Upper lobe of right lung (tissue), 1 donor: ENCODE measurements at places on chromosomes 11 and 22. TPM values are rescaled to one million over a fixed set of nuclear protein-coding genes. Genes with fewer than 3 reads are reported as not detected.
A peak's percentile ranks its signal among the peaks of the same experiment; 100 is the strongest.

The OR56A1 gene
- total RNA-seq: not detected

The SLC16A8 gene
- not detected for total RNA-seq

The OR10D3 gene
- total RNA-seq: not detected

GRCh38 chr22:50118129-50118528, 28.3 kb downstream of the MOV10L1 start:
- no peak for DNase-seq
- H3K27ac ChIP-seq: no peak overlapping the region

The CHEK2 gene
- total RNA-seq: 9.2 TPM

The GTPBP1 gene
- 72.5 TPM for total RNA-seq

- DNase-seq: no peak
- no peaks in the 10 kb centered on the region for H3K36me3 ChIP-seq
- no peaks in the 10 kb centered on the region for H3K27me3 ChIP-seq
- no peak overlapping the region for H3K27ac ChIP-seq
- H3K4me1 ChIP-seq: no peaks in the 10 kb centered on the region
Observed at GRCh38 chr11:28139841-28140415, 31.7 kb downstream of the METTL15 start.

The PATE2 gene
- not detected for total RNA-seq

DNA sequence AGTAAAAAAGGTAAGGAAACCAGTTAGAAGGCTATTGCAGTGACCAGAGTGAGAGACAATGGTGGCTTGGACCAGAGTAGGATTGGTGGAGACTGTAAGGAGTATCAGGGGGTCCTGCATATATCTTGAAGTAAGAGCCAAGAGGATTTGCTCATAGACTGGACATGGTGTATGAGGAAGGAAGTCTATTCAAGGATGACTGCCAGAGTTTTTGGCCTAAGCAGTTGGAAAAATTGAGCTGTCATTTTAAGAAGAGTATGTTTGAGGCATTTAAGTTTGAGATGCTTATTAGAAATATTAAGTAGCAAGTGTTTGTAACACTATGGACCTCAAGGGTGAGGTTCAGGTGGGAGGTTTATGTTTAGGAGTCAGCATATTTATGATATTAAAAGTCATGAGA, 596.6 kb downstream of the METTL15 start:
- no peaks in the 10 kb centered on the region for H3K27me3 ChIP-seq
- H3K4me1 ChIP-seq: no peaks in the 10 kb centered on the region
- H3K27ac ChIP-seq: no peak overlapping the region
- no peak overlapping the region for H3K4me3 ChIP-seq
- DNase-seq: no peak
- no peaks in the 10 kb centered on the region for H3K36me3 ChIP-seq

GRCh38 chr11:119363081-119363850, 16.8 kb upstream of the MFRP start:
- no peaks in the 10 kb centered on the region for H3K36me3 ChIP-seq
- H3K27me3 ChIP-seq: no peaks in the 10 kb centered on the region
- H3K4me1 ChIP-seq: peaks cover 34% of the 10 kb centered on the region
- H3K27ac ChIP-seq: no peak overlapping the region
- no peak for DNase-seq
- H3K4me3 ChIP-seq: peak overlapping the region; percentile 44

GRCh38 chr11:11251394-11251970, 101.6 kb downstream of the CSNK2A3 start:
- H3K27ac ChIP-seq: no peak overlapping the region
- H3K27me3 ChIP-seq: no peaks in the 10 kb centered on the region
- H3K4me1 ChIP-seq: no peaks in the 10 kb centered on the region
- no peak for DNase-seq
- no peak overlapping the region for H3K4me3 ChIP-seq

- H3K27ac ChIP-seq: no peak overlapping the region
- DNase-seq: no peak
- H3K4me3 ChIP-seq: no peak overlapping the region
- peaks cover 32% of the 10 kb centered on the region for H3K4me1 ChIP-seq
- H3K36me3 ChIP-seq: no peaks in the 10 kb centered on the region
Observed at GRCh38 chr11:1840780-1841480, 2.1 kb downstream of the TNNI2 start.

- no peaks in the 10 kb centered on the region for H3K27me3 ChIP-seq
- H3K4me1 ChIP-seq: no peaks in the 10 kb centered on the region
- H3K4me3 ChIP-seq: no peak overlapping the region
- no peak overlapping the region for H3K27ac ChIP-seq
- no peaks in the 10 kb centered on the region for H3K36me3 ChIP-seq
- no peak for DNase-seq
Observed at GRCh38 chr11:21428796-21429195, 759.4 kb downstream of the NELL1 start.

The PLAAT4 gene
- 185 TPM for total RNA-seq

The SLC43A3 gene
- total RNA-seq: 117 TPM

The SLC22A25 gene
- total RNA-seq: not detected

The FAT3 gene
- total RNA-seq: 6.9 TPM
